ENCODE measurements at places on chromosomes 1 and 21.
A peak's percentile ranks its signal among the peaks of the same experiment; 100 is the strongest.

GRCh38 chr1:24727501-24728216, 17.6 kb upstream of the CLIC4 start:
- no peak for DNase-seq

- no peak for DNase-seq
Observed at GRCh38 chr1:29853716-29854330, 617.5 kb downstream of the PTPRU start.

DNA sequence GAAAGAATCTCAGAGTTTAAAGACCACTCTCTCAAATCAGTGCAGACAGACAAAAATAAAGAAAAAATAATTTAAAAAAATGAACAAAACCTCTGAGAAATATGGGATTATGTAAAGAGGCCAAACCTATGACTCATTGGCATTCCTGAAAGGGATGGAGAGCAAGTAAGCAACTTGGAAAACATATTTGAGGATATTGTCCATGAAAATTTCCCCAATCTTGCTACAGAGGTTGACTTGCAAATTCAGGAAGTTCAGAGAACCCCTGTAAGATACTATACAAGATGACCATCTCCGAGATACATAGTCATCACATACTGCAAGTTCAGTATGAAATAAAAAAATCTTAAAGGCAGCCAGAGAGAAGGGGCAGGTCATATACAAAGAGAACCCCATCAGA, 43.7 kb upstream of the IVNS1ABP start:
- DNase-seq = no peak

DNA sequence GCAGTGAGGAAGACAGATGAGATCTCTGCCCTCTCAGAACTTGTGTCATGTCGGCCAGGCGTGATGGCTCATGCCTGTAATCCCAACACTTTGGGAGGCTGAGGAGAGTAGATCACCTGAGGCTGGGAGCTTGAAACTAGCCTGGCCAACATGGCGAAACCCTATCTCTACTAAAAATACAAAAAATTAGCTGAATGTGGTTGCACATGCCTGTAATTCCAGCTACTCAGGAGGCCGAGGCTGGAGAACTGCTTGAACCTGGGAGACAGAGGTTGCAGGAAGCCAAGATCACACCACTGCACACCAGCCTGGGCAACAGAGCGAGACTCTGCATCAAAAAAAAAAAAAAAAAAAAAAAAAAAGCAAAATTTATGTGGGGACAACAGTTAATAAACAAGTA, 40.9 kb upstream of the RALGPS2 start:
- no peak for DNase-seq

GRCh38 chr21:41701749-41702148, 65.1 kb downstream of the RIPK4 start:
- DNase-seq = no peak

- no peak for DNase-seq
Observed at GRCh38 chr1:110541906-110542395, 23.0 kb upstream of the KCNA10 start.

- DNase-seq = no peak
Observed at GRCh38 chr1:205129447-205130029, 7.8 kb upstream of the RBBP5 start.

DNA sequence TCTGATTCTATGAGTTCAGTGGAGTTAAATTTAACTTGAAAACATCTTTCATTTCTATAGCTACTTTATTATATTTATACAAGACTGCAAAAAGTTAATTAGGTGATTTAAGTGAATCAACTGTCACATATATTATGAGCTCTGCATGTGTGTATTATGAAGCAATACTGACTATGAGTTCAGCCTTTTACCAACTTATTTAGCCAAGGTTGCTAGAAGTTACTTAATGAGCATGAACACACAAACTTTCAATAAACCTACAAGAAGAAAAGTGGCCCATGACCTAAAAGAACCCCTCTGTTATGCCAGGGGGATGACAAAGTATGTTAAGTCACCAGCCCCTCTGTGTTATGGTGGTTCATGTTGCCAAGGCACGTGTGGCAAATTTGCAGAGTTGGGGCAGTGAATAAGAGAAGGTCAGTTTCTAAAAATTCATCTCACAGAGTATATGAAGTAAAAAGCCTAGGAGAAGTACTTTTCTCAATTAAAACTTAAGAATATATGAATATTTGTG, 86.7 kb upstream of the LYPLAL1 start:
- no peak for DNase-seq

- DNase-seq = no peak
Observed at GRCh38 chr1:173870252-173871075, 2.3 kb downstream of the ZBTB37 start.

DNA sequence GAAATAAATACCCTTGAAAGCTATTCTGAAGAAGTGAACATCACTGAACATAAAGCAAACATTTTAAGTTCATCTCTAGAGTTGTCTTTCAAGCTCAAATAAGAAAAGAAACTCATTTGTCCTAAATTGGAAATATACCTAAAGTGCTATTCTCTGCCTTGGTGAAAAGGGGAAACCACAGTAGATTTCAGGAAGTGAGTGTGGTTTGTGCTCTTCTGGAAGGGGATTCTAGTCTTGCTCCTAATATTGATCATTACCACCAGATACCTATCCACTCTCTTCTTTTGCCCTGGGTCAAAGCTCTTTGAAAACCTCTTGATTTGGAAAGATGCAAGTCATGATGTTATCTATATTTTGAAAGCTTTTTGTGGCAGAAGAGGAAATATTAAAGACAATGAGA, 798.1 kb downstream of the ADGRL2 start:
- no peak for DNase-seq

DNA sequence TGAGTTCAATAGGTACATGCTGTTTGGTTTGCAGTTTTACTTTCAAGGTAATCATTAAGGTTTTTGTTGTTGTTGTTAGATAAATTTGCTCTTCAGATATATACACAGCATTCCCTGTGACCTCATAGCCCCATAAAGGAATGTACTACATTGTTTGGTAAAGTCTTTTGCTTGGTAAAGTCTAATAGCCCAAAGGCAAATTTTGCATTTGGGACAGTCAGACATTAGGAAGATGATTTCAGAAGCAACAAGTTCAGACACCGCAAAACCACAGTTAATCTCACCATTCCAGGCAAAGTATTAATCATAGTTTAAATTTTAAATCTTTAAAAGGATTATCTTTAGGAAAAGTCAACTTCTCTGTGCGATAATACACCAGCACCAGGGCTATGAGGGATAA, 32.6 kb upstream of the PYHIN1 start:
- no peak for DNase-seq

- peak; percentile 42 for DNase-seq
Observed at GRCh38 chr1:198156111-198156744, 570 bp upstream of the NEK7 start.

DNA sequence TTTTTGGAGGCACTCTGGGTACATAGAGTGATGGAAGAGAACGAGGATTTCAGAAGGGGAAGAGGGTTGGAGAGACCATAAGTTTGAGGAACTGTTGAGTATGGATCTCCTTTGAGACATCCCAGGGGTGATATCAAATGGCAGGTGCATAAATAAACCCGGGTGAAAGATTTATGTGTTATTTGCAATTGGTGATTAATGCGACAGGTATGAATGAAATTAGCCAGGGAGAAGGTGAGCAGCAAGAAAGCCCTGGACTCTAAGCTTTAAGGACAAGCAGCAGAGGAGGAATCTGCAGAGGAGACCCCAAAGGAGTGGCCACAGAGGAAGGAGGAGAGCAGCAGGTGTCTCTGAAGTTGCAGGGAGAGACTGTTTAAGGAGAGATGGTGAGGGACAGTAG, 8.8 kb upstream of the REN start:
- DNase-seq = no peak

GRCh38 chr1:91314643-91315042, 90.0 kb downstream of the HFM1 start:
- no peak for DNase-seq

GRCh38 chr1:39625462-39626273, 13.8 kb downstream of the HEYL start:
- no peak for DNase-seq

GRCh38 chr1:4263699-4264098, 363.6 kb upstream of the C1orf174 start:
- DNase-seq = no peak

GRCh38 chr1:162373541-162374260, 3.0 kb downstream of the SPATA46 start:
- DNase-seq = no peak

DNA sequence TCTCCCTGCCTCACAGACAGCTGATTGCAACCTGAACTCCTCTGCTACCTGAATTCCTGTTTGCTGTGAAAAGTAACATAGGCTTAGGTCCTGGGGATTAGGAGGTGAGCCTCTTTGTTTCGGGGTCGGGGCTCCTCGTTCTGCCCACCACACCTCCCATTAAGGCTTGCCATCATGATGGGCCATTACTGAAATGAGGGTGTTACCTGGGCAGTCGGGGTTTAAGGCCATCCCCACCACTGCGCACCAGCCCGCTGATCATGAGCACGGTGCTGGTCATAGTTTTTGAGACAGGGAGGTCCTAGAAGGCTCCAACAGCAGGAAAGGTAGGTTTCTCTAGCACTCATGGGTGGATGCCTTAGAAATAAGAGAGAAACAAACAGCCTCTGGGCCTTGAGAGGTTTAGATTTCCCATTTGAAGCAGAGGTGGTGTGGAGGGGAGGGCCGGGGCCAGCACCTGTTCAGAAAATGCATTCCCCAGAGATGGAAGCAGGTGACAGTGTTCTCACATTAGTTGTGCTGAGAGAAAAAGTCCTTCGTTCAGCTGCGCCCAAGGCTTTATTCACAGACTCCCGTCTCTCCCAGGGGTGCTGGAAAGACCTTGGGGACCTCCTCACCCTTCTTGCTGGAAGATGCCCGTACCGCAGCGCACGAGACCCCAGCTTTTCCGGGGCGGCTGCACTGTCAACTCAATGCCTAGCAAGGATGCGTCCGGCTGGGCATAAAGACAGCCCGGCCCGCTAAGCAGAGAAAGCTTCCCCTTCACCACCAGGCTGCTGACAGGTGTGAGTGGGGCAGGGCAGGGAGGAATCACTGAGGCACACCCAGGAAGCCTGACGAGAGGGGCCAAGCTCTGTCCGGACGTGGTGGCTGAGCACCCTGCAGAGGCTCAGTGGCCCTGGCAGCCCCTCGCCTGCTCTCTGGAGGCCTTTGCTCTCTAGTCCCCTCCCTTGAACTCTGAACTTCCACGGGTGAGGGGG, 125.5 kb downstream of the PGBD5 start:
- DNase-seq = no peak

- peak; percentile 47 for DNase-seq
Observed at GRCh38 chr1:154955718-154956543, at the start of gene PBXIP1. TSS of gene PBXIP1 (minus strand) at chr1:154956099. CDS start at chr1:154953721, 2,378 bp downstream.

DNA sequence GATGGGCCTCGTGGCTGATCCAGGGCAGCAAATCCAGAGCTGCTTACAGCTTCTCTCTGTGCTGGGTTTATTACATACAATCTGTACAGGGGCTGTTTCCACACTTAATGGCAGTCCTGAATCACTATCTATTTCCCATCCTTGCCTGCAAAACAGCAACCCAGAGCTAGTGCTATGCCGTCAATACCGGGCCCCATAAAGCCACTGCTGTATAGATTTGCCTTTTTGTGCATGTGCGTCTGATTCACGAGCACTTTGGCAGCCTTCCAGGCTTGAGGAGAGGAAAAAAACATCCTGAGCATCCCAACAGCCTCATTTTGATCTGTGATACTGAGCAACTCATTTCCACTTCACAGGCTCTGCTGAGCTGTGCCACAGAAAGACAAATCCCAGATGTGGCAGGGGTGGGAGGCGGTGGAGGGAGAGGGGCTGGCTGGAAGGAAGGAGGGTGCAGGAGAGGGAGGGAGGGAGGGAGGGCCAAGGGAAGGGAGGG, 65.2 kb upstream of the TARBP1 start:
- DNase-seq = peak; percentile 29

GRCh38 chr1:109928591-109929111, 18.0 kb downstream of the CSF1 start:
- DNase-seq = no peak

DNA sequence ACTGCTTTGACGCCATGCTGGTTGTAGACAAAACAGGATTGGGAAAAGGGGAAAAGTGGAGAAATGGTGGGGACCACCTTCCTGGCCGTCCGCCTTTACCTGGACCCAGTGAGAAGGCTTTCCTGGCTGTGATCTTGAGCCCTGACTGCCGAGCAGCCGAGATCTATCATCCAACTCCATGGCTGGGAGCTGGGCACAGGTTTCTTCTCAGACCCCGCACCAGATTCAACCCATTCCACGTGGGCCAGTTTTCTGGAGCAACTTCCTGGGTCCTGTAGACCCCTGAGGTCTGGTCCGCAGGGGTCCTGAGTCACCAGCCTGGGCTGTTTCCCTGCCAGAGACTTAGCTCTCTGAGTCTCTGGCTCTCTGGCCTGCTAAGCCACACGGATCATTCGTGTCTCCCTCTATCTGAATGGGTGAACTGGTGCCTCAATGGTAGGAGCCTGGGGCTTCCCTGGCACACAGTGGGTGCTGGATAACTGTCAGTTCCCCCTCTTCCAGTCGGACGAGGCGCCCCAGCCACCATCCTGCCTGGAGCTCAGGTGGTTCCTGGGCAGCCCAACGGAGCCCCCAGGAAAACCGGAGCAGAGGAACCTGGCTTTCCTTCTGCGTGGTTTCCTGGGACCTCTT, 4.5 kb upstream of the NPHP4 start:
- no peak for DNase-seq

GRCh38 chr1:172915271-172915670, 135.5 kb downstream of the TNFSF18 start:
- no peak for DNase-seq

DNA sequence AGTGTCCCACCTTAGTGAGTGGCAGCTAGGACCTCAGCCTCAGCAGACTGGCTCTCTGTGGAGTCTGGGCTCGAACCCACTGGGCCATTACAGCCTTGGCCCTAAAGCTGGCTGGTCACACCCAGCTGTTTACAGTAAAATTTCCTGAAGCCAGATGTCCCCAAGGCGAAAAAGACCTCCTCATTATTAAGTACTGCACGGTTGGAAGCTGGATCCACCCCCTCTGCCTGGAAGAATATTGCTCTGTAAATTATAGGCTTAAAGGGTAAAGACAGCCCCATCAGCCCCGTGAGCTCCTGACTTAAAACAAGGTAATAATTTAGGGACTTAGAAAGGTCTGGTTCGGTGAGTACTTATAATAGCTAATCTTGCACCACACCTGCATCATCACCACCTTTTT, 30.3 kb upstream of the TMEM51 start:
- DNase-seq = no peak

- no peak for DNase-seq
Observed at GRCh38 chr1:164643018-164643417, 84.0 kb downstream of the PBX1 start.

GRCh38 chr1:47866601-47867437, 130.4 kb downstream of the TRABD2B start:
- DNase-seq = no peak
